ENCODE measurements at places on chromosomes 6 and 20.

DNA sequence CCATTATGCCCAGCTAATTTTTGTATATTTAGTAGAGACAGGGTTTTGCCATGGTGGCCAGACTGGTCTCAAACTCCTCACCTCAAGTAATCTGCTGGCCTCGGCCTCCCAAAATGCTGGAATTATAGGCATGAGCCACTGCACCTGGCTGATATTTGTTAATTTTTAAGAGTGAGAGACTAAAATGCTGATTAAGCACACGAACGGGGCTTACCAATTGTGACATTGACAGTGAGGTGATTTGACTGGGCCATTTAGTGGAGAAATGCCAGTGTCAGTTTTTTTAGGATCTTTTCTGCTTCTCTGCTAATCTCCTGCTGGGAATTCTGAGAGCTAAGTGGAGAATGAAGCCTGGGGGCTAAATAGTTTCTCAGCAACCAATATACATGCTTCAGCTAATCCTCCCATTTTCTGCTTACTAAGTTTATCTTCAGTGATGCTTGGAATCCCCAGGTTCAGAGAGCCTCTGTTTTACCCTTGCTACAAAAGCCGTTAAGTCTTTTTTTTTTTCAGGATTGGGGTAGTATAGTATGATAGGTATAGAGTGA, 9.8 kb upstream of the DEFB123 start:
- no peak for DNase-seq

DNA sequence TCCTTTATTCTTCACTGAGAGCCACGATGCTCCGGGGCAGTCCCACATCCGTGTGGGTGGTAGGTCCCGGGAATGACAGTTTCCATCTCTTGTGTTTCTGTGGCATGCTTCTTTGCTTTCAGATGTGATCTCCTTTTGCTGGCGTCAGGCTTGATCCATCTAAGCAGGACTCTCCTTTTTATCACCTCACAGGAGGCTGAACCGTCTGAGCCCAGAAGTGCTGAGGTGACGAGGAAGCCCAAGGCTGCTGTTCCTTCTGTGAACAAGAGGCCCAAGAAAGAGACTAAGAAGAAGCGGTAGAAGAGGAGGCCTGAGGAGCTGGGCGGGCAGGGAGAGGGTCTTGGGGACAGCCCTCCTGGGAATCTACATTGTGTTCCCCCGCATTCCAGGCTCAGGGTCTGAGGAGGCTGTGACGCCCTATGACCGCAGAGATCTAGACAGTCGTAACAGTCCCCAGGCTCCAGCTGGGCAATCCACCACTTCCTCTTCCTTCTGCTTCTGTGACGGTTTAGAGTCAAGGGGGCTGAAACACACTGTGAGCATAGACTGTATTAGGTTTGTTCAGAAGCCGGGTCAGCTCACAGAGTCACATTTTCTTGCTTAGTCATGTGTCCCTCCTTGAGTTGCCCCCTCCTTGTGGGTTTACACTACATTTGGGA, 26.8 kb downstream of the MANBAL start:
- no peak for DNase-seq

- no peak for DNase-seq
Measured at GRCh38 chr6:144143878-144144277, 6.4 kb upstream of the STX11 start.

- DNase-seq: no peak
Measured at GRCh38 chr6:130313206-130313605, 52.6 kb upstream of the TMEM200A start.

DNA sequence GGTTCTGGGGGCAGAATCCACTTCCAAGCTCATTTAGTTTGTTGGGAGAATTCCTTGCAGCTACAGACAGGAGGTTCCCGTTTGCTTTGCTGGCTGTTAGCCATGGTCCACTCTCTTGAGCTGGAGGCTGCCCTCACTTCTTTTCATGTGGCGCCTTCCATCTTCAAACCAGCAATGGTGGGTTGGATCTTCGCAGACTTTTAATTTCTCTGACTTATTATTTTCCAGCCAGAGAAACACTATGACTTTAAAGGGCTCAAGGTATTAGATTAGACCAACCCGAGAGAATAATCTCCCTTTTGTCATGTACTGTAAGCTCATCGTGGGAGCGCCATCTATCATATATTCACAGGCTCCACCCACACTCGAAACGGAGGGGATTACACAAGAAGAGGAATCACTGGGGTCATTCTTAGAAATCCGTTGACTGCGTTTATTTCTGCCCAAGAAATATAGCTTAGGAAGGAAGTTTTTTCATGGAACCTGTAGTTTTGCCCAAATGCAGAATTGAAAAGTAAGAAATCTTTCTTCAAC, 38.9 kb downstream of the SAMD5 start:
- DNase-seq: no peak

- peak; percentile 51 for DNase-seq
Measured at GRCh38 chr20:32031007-32031958, 20.8 kb upstream of the HCK start.

DNA sequence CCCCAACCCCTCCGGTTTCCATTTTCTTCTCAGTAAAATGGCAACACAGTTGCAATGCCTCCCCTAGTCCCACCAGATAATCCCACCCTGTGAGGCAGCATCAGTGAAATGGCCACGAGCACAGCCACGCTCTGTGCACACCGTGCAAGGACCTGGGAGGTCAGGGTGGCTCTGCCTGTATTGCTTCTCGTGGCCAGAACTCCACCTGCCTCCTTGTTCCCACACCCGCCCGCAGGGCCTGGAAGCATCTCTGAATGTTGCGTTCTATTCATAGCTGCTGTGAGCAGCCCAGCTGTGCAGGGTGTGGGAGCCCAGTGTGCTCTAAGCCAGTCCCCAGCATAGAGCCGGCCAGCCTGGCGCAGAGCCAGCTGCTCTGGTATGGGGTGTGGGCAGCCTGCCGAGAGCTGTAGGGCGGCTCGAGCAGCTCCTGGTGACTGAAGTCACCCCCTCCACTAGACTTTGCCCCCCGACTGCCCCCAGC, 161.1 kb downstream of the DLL1 start:
- DNase-seq: no peak

DNA sequence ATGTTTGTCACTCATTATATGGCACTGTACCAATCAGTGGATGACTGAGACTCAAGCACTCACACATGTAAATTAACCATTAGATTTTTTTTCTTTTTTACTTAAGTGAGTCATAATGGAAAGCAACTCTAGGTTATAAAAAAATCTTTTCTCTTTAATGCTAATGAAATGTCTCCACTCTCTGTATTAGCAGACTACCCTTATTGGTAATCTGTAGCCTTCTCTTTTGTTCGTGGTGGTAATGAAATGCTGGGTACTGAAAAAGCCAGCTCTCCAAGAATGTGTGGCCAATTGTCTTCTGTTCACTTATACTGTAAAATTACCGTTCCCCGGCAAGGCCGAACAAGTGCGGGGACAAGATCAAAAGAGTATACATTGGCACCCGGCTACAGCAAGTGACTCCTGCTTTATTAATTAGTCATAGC, 69.0 kb downstream of the AFG1L start:
- DNase-seq: no peak

- no peak for DNase-seq
Measured at GRCh38 chr20:38267901-38268514, 7.5 kb upstream of the KIAA1755 start.

DNA sequence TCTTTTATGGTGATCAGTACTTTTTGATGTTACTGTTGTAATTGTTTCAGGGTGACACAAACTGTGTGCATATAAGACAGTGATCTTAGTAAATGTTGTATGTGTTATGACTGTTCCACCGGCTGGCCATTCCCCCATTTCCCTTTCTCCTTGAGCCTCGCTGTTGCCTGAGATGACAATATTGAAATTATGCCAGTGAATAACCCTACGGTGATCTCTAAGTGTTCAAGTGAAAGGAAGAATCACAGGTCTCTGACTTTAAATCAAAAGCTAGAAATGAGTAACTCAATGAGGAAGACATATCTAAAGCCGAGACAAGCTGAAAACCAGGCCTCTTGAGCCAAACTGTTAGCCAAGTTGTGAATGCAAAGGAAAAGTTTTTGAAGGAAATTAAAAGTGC, 32.3 kb downstream of the TULP4 start:
- DNase-seq: no peak

GRCh38 chr6:137660296-137660731, 166.1 kb upstream of the OLIG3 start:
- DNase-seq: no peak

DNA sequence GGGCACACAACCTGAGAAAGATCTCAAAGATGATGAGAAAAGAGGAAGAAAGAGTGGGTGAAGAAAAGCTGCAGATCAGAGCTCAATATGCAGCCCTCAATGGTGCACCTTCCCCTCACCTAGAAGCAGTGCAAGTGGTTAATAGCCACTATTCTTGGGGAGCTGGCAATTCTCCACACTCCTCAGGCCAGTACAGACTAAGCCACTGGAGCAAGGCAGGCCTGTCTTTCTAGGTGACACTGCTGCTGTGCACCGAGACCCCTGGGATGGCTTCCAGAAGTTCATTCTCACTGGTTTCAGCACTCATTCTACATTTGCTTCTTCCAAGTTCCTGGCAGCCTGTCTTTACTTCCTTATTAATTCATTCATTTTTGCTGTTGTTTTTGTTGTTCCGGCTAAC, 973.3 kb downstream of the KIF16B start:
- DNase-seq: no peak

- DNase-seq: no peak
Measured at GRCh38 chr6:117195728-117196127, 69.6 kb upstream of the VGLL2 start.

GRCh38 chr6:20841806-20842205, 307.5 kb downstream of the CDKAL1 start:
- no peak for DNase-seq

GRCh38 chr6:36780442-36781177, 58.6 kb downstream of the CPNE5 start:
- no peak for DNase-seq

GRCh38 chr6:7154341-7155139, 46.8 kb downstream of the RREB1 start:
- no peak for DNase-seq
